ENCODE measurements at places on chromosomes 5 and 9.

DNA sequence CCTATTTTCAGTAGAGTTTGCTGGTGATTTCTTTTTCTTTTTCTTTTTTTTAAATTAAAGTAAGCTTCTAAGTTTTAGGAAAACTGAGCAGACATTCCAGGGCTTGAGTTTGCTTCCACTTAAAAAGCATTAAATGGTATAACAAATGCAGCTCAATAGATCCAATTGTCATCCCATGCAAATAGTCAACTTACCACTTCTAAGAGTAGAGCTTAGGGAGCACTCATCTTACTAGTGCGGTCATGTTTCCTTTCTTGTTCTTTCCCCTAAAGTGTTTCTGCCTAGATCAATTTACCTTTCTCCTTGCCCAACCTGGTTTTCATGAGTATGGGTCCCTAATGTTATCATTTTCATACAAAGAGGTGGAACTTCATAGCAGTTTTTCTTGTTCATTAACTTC lies 13.0 kb upstream of the CEP120 start:
- DNase-seq = no peak

DNA sequence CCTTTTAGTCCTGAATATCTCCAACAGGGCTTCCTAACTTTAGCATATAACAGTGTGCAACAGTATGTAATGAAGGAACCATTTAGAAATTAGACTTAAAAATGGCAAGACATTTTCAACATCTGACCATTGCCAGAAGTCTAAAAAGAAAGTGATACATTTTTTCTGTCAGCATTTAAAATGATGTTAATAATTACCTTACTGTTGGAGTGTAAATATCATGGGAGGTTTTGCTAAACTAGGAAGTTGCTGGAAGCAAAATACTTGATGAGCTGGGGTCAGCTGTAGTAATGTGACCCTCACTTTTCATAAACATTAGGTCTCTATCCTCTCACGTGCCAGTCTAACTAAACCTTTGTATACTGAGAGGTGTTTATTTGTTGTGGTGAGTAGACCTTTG lies 68.8 kb downstream of the NTRK2 start:
- DNase-seq = no peak

DNA sequence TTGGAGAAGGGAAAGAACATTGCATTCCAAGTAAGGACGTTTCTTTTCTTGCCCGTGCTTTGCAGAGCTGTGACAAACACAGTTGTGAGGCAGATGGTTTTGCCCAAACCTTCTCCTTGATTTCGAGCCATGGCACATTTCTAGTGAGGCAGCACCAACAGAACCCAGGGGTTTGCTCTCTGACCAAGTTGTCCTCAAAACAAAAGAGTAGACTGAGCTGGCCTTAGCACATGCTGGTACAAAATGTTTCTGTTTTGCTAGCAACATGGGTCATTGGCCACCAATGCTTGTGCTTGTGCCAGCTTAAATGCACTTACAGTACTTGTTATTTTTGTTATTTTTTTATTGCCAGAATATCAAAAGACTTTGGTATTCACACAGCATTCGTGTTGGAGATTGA lies 328.8 kb downstream of the GADD45G start:
- no peak for DNase-seq

GRCh38 chr9:78462611-78463010 lies 165.7 kb downstream of the PSAT1 start:
- no peak for DNase-seq

- DNase-seq = no peak
These were observed 57.2 kb upstream of the LRRTM2 start for GRCh38 chr5:138932171-138932810.

GRCh38 chr5:62938927-62939326 lies 360.3 kb downstream of the LRRC70 start:
- DNase-seq = no peak

DNA sequence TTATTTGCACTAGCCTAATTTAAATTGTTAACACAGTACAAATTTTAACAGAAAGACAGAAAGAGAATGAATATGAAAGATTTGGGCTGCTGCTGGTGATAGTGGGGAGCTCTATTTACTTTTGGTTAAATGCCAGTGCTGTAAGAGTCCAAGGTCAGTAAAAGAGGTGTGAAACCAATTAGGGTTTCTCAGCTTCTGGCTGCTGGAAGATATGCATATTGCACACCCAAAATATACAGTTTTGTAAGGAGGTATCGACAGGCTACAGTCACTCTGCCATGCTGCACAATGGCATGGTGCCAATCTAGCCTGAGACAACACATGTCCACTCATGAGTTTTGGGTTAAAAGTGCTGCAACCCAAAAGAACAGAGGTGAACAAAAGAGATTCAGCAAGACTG lies 79.3 kb downstream of the PPP2R2B start:
- DNase-seq = no peak

DNA sequence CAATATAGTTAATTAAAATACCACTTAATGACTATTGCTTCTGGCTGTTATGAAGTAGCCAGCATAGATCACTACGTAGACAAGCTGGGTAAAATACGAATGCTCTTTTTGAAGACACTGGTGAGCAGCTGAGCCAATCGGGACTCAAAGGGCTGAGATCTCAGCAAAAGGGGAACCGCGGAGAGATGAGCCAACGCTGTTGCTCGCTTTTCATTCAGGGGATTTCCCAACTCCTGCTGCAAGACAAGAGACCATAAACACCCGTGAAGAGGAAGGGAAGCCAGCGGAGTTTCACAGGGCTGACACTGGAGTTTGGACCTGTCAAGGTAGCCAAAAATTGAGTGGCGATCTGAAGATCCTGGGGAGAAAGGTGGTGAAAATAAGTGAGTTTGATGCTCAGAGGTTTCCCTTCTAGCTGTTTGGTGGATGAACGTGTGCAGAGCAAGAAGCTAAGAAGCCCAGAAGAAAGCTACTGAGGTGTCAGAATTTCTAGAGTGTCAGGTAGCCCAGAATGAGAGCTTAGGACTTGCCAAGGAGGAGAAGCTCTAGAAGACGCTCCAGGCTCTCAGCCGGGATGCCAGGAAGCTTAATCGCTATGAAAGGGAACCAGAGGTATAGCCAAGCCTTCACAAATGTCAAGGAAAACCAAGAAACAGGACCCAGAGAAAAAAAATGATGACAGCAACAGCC lies 79.6 kb upstream of the RNU6ATAC start:
- no peak for DNase-seq

DNA sequence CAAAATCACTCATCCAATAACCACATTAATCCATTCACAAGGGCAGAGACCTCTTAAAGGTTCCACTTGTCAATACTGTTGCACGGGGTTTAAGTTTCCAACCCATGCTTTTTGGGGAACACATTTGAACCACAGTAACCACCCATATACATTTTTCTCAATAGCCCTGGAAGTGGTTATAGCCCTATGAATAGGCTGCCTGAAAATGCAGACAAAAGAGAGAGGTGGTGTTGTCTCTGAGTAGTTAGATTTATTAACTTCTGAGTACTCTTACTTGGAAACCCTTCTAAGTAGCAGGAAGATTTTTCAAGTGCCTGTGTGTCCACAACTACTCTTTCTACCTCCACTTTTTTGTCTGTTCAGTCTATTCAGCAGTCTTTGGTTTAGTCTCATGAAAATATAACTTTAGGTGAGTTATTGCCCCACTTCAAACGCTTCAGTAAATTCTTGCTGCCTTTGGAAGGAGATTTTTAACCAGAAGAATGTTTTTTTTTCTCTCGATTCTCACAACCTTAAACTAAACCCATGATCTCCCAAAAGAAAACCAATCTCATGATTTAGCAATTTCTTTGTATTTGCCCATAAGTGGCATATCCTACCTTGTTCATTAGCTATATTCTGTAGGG lies 42.6 kb downstream of the ARHGEF28 start:
- DNase-seq = no peak

DNA sequence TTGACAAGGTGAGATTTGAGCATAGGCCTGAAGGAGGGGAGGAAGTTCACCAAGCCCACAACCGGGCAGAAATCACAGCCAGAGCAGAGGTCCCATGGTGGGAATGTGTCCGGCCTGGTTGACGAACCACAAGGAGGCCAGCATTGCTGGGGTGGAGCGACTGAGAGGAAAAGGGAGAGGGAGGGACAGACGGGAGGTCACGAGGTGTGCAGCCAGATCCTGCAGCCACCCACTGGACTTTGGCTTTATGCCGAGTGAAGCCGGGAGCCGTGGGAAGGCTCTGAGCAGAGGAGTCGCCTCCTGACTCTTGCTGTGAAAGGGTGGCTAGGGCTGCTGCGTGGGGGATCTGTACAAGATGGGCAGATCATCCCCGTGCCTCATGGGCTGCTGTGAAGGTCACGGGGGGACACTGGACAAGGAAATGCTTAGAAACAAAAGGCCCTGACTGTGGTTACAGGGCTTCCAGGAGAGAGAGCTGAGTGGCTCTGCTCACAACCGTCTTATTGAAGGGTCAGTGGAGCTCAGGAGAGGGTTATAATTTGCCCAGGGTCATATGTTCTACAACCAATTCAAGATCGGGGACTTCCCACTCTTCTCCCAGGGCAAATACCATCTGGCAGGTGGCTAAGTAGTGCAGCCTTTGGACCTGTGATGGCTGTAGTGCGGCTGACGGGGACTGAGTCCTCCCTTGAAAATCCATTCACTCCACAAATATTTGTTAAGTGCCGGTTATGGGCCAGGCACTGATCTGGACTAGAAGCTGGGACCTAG lies 15.6 kb upstream of the CD74 start:
- no peak for DNase-seq

- DNase-seq = no peak
These were observed 13.8 kb upstream of the TMEM267 start for GRCh38 chr5:43497311-43498104.

- no peak for DNase-seq
These were observed 2.0 kb downstream of the HAVCR2 start for GRCh38 chr5:157106630-157107461.

Data from activated T-helper 1 cell treated with anti-CD3 and anti-CD28 coated beads, Interleukin-2, amount 50 U/mL, for 16 hours (primary cell).